ENCODE measurements at places on chromosomes 4 and X.
A peak's percentile ranks its signal among the peaks of the same experiment; 100 is the strongest.

- peak; percentile 52 for DNase-seq
Measured at GRCh38 chrX:119482481-119483480, 14.5 kb downstream of the SLC25A5 start.

GRCh38 chrX:149541521-149542047 is 772 bp downstream of the EOLA1 start:
- no peak for DNase-seq

GRCh38 chr4:30538794-30539193 is 181.4 kb upstream of the PCDH7 start:
- DNase-seq = no peak

GRCh38 chrX:127302841-127303240 is 483.3 kb downstream of the PRR32 start:
- DNase-seq = no peak

DNA sequence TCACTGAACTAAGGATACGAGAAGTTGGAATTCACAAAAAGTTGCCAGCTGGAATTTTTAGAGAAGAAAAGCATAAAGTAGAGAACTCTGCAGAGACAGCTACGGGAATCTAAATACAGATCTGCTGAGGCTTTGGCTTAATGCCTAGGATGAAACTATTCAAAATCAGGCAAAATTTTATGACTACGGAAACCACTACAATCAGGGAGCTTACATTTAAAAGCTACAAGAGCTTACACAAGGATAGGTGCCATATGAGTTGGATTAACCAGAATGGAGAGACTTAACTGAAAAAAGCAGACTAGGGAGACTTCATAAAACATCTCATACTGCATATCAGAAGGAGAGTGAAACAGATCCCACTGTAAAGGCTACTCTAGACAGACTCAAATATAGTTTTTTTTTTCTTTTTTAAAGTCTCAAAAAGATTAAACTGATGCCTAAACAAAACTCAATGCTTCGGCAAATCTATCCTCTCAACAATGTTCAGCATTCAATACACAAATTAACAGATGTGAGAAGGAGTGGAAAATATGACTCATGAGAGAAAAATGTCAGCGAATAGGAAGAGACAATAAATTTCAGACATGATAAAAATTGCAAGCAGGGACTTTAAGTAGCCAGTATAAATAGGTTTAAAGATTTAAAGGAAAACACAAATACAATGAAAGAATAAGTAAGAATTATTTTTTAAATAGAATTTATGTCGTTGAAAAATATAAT is 586.1 kb downstream of the FSTL5 start:
- DNase-seq = no peak

DNA sequence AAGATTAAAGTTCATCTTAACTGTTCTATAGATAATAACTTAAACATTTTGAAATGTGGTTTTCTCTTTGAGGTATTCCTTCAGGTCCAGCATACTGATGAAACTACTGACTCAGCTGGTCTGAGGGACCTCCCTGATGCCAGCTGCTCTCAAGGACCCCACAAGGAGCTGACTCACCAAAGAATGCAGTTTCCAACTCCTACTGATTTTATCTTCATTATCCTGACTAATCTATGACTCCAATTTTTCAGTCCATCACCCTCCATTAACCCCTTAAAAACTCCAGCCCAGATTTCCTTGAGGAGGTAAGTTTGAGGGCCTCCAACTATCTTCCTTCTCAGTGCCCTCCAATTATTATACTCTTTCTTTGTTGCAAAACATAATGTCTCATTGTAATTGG is 1.4 kb upstream of the UGT2B4 start:
- no peak for DNase-seq

GRCh38 chr4:8701126-8702019 is 108.8 kb downstream of the CPZ start:
- no peak for DNase-seq

GRCh38 chrX:39576041-39576872 is 521.5 kb downstream of the BCOR start:
- DNase-seq = no peak

- DNase-seq = no peak
Measured at GRCh38 chr4:144411119-144411518, 234.8 kb upstream of the HHIP start.

DNA sequence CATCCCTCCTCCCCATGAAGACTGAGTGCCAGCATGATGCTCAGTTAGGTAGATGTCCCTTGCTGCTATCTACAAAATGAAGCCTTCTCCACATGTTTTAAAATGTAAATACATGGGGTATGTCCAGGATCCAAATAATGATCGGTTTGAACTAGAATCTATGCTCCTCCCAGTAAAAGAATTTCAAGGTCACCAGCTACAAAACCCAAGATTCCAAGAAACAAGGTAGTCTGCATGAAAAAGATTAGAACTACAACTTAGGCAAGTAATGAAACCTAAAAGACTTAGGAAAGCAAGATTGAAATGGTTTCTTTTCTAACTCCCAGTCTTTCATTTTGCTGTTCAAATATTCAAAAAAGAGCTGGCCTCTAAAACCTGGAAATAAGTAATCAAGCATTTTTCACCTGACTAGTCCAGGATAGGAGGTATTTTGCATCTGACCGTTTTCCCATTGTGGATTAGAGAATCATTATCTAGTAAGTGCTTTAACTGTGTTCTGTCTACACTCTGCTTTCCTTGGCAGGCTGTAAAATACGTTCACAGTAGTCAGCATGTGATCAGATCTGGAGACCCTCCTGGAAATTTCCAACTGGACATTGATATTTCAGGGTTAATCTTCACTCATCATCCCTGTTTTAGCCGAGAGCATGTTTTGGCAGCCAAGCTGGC is 57.4 kb downstream of the CC2D2A start:
- DNase-seq = no peak

DNA sequence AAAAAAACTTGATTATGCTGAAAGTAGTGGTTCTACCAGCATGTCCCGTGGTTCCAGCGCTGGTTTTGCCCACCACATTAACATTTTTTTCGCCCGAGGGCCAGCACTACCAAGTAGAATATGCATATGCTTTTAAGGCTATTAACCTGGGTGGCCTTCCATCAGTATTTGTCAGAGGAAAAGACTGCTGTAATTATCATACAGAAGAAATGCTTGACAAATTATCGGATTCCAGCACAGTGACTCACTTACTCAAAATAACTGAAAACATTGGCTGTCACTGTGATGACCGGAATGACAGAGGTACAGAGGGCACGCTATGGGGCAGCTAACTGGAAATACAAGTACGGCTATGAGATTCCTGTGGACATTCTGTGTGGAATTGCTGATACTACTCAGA is 34.6 kb downstream of the PRPS2 start:
- no peak for DNase-seq

DNA sequence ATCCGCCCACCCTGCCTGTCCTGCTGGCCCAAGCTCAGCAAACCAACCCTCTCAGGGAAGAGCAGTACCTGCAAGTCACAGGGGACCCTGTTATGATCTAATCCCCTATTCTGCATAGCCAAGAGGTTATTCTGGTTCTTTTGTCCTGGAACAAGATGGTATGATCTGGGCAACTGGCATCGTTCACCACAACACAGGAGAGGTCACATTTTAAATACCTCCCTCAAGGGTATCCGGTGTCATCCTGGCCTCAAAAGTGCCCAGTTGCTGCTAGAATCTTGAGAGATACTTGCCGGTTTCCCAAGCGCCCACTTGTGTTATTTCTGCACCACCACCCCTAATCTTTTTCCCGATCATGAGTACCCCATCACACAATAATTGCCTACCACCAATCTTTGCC is 497.5 kb downstream of the BCOR start:
- no peak for DNase-seq

- no peak for DNase-seq
Measured at GRCh38 chr4:81197864-81198524, 17.0 kb downstream of the PRKG2 start.

- DNase-seq = no peak
Measured at GRCh38 chrX:49233887-49234555, 881 bp upstream of the CACNA1F start.

DNA sequence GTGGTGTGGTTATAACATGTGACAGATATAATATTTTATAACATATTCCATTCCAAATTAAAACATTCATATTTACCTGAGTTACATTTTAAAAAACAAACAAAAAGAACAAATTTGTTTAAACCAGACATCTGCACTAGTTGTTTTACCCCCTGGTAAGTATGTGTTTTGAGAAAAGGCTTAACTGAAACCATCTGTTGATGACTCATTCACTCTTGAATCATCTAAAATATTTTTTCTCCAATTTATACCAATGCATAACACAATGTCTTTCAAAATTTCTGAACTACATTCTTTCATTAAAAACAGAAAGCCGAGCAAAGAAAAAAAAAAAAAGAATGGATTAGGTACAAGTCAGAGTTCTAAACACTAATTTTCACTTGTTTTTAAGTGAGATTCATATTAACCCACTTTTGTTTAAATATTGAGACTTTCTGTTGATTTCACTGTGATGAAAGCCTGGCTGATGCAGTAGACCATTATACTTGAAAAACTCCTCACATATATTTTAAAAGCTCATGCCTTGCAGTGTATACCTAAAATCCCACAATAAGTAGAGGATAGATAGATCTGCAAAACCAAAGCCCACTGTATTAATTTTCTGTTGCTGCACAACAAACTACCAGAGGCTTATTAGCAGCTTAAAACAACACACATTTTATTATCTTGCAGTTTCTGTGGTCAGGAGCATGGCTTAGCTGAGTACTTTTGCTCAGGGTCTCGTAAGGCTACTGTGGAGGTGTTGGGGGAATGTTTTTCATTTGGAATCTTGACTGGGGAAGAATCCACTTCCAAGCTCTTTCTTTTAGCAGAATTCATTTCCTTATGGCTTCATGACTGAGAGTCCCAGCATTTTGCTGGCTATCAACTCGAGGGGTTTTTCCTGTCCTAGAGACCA is 221.5 kb downstream of the PCDH18 start:
- DNase-seq = no peak

DNA sequence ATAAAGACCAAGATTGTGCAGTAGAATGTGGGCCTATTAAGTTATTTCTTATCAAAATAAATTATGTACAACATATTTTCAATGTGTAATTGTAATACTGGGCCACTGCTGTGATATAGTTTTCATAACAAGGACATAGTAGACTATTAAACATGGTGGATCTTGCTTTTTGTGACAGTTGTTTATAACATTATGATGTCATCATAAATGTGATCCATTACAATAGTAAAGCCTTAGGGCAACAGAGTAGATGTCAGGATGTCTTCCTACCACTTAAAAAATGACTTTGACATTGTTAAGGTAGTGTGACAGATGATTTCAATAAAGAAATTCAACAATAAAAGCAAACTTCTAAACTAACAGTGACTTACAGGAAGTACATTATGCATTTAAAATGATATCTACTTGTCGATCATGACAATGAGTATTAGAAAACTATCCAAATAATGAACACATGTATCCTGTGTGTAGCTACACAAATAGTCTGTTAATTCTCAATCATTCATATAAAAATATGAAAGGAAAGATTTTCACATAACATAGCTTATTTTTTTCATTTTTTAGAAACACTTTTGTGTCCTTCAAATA is 5.3 kb upstream of the AGA start:
- DNase-seq = no peak

- DNase-seq = no peak
Measured at GRCh38 chr4:12746221-12746620, 737.9 kb downstream of the RAB28 start.

GRCh38 chr4:89243733-89244252 is 63.8 kb downstream of the GPRIN3 start:
- no peak for DNase-seq

DNA sequence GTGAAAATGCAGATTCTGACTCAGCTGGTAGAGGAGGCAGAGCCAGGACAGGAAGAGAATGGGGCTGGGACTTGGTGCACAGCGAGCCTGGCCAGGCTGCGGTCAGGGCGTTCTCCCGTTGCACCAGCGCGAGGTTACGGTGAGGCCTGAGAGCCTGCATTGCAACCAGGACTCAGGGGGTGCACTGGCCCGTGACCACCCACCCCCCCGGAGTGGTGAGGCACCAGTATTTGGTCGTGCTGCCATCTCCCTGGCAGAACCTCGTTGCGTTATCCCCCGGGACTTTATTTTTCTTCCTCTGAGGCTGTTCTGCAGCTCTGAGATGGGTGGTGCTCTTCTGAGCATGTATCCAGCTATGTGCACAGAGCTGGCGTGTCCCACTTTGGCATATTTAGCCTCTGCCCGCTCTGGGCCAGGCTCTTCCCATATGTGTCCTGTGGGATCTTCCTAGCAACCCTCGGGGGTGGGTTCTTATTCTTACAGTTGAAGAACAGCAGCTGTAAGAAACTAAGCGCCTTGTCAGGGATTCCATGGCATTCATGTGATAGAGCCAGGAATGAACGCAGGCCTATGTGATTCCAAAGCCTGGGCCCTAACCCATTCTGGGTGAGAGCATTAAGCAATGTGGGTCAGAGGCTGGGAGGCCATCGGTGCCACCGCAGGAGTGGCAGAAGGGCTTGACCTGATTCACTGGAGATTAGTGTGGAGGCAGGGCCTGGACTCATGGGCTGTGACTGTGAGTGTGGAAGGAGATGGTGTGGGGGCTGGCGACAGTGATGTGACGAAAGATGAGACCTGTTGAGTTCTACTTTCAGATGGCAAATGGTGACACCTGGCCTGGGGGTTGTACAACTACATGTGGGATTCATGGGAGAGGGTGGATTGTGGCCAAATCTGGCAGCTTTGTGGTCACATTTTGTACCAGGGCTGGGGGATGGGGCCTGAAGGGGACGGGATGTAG is 3.1 kb downstream of the TADA2B start:
- DNase-seq = no peak

GRCh38 chr4:105248613-105249012 is 101.9 kb downstream of the TET2 start:
- no peak for DNase-seq

DNA sequence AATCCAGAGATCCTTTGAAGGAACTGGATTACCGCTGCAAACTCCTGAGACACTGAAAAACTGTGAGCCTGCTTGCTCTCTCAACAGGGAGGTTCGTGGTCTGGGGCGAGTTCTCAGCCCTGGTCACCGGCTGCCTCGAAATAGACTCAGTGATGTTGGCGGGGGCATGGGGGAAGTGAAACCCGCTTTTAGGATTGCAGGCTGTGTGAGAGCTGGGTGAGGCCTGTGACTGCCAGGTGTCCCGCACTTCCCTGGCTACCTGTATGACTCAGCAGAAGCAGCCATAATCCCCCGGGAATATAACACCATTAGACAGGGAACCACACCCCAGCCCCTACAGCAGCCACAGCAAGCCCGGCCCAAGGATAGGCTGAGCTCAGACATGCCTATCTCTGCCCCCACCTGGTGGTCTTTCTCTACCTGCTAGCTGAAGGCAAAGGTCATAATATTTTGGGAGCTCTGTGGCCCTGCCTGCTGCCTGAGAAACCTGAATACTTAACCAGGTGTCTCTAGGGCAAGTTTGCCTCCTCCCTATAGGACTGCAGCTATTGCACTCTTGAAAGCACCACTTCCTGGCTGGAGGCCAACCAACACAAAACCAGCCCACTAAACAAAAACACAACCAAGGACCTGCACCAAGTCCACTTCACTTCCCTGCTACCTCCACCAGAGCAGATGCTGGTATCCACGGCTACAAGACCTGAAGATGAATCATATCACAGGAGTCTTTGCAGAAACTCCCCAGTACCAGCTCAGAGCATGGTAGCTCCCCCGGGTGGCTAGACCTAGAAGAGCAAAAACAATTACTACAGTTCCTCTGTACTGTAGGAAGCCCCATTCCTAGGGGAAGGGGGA is 202.0 kb downstream of the RRAGB start:
- DNase-seq = no peak
